ENCODE measurements at places on chromosomes 1 and 21.

GRCh38 chr1:22665752-22666151 is 12.7 kb downstream of the C1QB start:
- DNase-seq, result no peak

DNA sequence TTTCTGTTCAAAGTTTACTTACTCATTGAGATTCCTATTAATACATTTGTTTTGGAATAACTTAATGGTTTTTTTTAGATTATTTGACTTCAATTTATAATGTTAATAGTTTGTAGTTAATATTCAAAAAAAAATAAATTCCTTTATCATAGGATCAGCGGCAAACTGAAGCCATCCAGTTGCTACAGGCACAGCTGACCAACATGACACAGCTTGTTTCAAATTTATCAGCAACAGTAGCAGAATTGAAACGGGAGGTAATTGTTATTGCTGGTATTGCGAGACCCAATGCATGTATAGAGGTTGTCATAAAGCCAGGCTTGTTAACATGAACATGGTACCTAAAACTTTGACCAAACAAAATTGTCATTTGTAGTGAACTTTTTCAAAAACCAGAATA is 59.0 kb upstream of the FASLG start:
- no peak for DNase-seq

GRCh38 chr1:234186037-234186688 is 187.1 kb upstream of the COA6 start:
- DNase-seq, result no peak

DNA sequence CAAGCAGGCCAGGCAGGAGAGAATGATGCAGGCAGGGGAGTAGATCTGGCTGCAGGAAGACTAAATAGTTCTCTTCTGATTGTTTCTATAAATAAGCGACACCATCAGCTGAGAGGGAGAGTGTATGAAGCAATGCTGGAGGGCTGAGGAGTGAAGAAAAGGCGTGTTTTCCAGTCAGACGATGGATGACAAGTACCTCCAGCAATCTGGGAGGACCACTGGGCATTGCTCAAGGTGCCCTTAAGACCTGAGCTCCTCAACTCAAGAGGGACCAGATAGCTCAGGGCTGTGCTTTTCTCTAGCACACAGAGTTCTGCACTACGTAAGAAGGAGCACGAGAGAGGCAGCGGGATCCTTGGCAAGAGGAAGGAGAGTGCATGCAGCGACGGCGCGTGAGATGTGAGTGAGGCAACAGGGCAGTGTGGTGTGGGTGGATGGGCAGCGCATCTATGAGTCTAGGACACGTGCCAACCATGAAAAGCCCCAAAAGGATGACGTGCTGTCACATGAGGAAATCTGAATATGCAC is 36.0 kb downstream of the PABPC4 start:
- DNase-seq, result no peak

DNA sequence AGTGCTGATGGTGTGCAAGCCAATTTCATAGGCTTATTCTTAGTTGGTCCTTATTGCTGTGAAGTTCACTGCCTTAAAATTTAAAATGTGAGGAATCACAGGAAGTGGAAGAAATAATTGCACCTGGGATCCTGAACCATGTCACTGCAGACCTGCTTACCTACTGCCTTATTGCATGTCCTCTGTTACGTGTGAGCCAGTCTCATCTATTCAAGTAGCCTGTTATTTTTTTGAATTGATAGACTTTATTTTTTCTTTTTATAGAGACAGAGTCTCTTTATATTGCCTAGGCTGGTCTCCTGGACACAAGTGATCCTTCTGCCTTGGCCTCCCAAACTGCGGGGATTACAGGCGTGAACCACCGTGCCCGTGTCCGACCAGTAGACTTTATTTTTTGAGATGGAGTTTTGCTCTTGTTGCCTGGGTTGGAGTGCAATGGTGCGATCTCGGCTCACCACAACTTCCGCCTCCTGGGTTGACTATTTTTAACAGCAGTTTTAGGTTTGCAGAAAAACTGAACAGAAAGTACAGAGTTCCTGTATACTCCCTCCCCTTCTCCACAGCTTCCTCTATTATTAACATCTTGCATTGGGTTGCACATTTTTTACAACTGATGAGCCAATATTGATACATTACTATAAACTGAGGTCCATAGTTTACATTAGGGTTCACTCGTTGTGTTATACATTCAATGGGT is 14.0 kb upstream of the DISC1 start:
- no peak for DNase-seq

GRCh38 chr1:121418369-121419049 is 233.7 kb downstream of the SRGAP2C start:
- DNase-seq, result no peak

DNA sequence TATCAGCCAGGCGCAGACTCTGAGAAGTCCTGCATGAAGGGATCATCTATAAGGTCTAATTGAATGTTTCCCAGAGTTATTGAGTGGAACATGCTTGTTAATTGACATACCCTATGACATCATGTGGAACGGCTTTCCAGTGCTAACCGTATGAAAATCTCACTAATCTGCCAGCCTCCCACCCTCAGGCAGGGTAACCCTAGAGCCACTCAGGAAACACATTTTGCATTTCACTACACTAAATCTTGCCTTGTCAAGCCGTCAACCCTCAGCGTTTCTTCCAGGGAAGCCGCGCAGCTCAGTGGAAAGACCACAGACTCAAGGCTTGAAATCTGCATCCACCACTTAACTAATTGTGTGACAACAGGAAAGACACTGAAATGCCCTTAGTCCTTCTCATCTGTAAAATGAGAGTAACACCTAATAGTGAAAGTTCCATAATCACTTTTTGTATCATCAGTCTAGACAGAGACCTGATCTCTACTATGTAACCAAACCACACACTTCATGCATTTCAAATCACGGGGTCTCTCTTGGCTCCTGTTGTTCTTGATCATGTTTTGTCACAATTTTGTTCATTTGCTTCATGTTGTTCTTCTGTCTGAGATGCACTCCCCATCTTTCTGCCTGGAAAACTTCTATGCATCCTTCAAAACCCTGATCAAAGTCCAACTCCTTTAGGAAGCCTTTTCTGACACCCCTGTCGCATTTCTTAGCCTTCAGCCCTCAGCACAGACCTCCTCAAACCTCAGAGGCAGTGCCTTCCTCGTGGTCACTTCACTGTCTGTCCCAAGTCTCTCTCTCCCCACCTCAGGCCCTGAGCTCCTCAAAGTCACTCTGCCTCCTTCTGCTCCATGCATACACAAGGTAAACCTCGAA is 246.5 kb downstream of the TOMM20 start:
- DNase-seq, result no peak

DNA sequence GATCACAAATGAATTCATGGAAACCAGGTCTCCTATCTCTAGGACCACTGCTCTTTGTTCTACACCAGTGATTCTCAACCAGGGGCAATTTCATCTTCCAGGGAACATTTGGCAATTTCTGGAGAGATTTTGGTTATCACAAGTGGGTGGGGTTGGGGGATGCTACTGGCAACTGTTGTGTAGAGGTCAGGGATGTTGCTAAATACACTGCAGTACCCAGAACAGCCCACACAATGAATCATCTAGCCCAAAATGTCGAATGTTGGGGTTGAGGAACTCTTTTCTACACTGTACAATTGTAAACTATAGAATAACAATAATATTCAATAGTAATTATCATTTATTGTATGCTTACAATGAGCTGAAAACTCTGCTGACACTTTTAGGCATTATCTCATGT is 55.7 kb upstream of the UBE2U start:
- no peak for DNase-seq

DNA sequence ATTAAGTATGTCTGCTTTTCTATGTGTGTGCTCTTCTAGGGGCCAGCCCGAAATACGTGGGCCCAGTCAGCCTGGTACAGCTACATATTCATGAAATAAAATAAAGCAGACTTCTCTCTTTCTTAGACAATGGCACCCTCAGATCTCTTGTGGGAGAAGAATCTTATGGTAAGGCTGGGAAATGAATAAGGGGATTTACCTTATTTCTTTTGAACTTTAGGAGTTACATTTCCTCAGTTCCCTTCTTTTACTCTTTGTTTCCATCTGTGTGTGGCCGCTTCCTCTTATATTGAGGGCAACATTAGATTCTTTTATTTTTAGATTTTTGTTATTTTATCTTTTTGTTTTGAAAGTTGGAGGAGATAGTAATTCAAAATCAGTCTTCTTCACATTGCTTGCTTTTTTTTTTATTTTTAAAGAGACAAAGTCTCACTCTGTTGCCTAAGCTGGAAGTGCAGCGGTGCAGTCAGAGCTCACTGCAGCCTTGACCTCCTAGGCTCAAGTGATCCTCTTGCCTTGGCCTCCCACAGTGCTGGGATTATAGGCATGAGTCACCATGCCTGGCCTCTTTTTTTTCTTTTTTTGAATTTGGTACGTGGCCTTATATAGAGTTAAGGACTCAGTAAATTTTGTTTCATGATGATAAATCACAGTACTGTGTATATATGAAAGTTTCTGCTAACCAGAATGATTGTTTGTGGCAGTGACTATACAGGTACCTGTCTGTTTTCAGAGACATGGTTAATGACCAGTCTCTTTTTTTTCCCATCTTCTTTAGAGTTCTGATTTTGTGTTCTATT is 9.1 kb downstream of the LAMC1 start:
- DNase-seq, result no peak

GRCh38 chr1:11788549-11789053 is 17.2 kb downstream of the MTHFR start:
- no peak for DNase-seq

DNA sequence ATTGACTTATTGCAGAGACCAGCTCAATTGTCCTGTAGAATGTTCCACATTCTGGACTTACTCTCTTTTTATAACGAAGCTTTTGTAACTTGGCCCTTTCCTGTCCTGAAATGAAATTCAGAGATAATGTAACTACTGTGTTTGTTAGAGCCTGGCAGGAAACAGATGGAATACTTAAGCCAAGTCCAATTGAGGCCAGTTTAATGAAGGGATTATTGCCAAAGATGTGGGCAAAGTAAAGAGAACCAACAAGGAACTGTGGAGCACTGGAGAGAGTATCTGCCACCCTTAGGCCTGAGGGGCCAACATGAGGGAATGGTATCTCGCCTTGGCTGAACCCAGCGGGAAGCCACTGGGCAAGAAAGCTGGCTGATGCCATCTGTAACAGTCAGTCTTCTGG is 32.9 kb downstream of the MFSD2A start:
- DNase-seq, result no peak

DNA sequence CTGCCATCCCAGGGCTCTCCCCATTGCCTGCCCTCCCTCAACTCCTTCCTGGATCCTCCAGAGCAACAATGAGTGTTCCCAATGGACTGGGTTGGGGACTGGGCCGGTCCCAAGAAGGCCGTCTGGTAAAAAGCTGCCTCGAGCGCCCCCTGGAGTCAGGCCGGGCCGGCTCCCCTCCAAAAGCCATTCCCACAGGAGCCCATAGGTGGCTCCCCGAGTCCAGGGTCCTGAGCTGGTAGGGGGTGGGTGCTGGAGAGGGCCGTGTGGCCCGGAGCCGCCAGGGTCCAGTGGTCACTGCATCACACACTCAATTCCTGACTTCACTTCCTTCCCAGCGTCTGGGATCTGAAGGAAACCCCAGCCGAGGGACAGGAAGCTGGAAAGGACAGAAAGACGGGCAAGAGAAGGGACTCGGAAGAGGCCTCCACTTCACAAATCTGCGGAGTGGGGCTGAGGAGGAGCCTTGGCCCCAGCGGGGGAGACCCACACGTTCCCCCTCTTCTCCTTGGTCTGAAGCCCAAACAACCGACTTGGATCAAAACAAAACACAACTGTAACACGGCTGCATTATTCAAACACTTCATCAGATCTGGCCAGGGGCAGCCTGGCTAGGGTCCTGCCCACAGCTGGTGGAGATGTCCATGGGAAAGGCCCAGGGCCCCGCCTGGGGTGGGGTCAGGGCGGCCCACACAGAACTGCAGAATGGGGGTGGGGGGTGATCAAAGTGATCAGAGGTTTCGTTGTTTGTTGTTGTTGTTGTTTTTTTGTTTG is 10.9 kb upstream of the ALDH4A1 start:
- DNase-seq, result peak; percentile 63

- no peak for DNase-seq
These were observed 87.2 kb downstream of the VAV3 start for GRCh38 chr1:107877745-107878144.

DNA sequence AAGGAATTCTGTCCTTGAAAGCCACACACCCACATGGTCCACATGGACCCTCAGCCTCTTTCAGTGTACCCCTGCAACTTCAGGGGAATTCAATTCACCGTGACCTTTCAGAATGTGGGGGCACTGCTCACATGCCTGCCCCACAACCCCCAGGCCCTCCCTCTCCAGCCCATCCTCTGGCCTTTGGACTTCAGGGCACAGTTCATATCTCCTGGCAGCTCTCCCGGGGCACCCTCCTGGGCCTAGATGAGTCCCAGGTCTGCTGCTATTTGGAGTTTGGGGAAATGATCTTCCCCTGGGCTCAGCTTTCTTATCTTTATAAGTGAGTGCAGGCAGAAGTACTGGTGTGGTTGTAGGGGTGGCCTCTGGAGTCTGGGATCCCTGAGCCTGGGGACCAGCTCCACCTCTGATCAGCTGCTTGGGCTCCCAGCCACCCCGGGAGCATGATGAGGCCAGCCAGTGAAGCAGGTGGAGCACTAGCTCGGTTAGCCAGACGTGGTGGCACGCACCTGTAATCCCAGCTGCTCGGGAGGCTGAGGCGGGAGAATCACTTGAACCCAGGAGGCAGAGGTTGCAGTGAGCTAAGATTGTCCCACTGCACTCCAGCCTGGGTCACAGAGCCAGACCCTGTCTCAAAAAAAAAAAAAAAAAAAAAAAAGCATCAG is 15.8 kb downstream of the C1orf167 start:
- DNase-seq, result no peak

GRCh38 chr1:13643017-13643416 is 57.0 kb upstream of the PRDM2 start:
- DNase-seq, result no peak

DNA sequence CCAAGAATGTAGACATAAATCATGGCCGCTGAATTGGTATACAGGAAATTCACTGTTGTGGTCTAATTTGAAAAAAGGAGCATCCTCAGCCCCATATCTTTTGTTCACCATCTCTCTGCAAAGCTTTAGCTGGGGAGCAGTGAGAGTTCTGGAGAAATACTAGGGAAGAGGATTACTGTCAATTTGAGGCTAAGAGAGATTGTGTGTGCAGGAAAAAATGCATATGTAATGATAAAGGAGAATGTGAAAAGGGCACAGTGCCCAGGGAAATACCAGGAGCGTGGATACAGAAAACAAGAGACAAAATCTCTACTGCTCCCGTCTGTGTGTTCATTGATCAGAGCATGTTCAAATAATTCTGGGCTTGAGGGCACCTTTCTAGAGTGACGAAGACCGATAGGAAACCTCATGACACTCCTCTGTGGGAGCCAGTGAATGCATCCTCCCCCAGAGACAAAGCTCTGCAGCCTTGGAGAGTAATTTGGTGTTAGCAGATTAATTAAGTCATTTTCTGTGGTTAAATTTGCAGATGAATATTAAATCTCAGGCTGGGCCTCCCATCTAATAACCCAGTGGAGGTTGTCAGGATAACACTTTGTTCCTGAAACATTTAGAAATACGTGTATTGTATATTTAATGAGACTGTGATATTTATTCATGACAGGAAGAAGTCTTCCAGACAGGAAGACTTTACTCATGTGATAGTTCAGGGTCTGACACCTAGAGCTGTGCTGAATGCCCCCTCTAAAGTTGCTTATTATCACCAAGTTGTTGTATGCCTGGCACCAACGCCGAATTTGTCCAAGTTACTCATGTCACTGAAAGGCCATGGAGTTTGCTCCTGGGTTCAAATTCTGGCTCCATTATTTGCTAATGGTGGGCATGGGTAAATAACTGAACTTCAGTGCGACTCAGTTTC is 287.3 kb upstream of the SGIP1 start:
- DNase-seq, result no peak

Data from stimulated activated CD8-positive, alpha-beta memory T cell treated with anti-CD3 and anti-CD28 coated beads, Interleukin-7, amount 100 ng/mL, for 24 hours (primary cell).